ENCODE measurements at places on chromosomes 7 and 10. TPM values are rescaled to one million over a fixed set of nuclear protein-coding genes. Genes with fewer than 3 reads are reported as not detected.

Gene HOXA2
- 0.79 TPM for total RNA-seq

Gene FBXL13
- total RNA-seq: 4.5 TPM

Gene SLC29A4
- total RNA-seq: 0.40 TPM

Gene ACTA2
- 260 TPM for total RNA-seq

Gene MYL10
- not detected for total RNA-seq

All from aortic smooth muscle cell (primary cell).